CD4-positive, alpha-beta T cell treated with Interleukin-12 subunit alpha and Interleukin-12 subunit beta, for 1 hour (primary cell): ENCODE measurements at places on chromosomes 13 and 19.

DNA sequence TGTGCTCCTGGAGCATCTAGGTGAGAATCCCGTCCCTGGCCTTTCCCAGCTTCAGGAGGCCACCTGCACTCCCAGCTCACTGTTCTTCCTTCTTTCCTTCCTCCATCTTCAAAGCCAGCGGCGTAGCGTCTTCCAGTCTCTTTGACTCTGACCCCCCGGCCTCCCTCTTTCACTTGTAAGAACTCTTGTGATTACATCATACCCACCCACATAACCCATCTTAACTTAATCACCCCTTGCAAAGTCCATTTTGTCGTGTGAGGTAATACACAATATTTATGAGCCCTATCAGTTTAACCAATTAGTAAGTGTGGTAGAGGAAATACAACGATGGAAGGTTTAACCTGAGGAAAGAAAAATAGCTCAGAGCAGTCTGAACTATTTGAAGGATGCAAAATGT, 4.6 kb upstream of the CDC16 start:
- DNase-seq, result no peak

- no peak for DNase-seq
These were observed 1115.2 kb upstream of the MIR17HG start for GRCh38 chr13:90232291-90232690.

DNA sequence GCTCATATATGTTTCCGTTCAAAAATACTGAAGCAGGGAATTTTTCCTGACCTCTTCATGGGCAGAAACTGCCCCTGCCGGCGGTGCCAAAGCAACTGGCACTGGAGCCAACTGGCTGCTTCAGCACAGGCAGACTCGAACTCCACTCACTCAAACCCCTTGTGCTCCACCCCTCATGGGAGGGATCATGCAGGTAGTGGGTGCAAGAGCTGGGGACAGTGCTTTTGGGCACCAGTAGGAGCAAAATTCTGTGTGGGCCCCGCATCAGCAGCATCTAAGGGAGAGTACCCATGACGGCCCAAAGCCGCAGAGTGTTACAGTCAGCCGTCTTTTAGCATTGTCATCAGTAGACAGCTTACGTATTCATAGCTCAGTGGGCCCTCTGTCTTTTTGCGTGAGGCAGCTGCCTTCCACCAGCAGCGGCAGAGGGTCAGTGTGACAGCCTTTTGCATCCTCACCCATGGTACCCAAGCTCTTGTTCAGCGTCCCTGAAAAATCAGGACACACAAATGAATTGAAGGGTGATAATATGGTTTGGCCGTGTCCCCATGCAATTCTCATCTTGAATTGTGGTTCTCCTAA, 393.8 kb downstream of the SLITRK6 start:
- DNase-seq, result no peak

- no peak for DNase-seq
These were observed 51.6 kb upstream of the MIR17HG start for GRCh38 chr13:91295712-91296410.

- DNase-seq, result no peak
These were observed 455.2 kb upstream of the ZNF507 start for GRCh38 chr19:31890230-31890629.

GRCh38 chr19:7820588-7820987, 9.4 kb upstream of the EVI5L start:
- DNase-seq, result no peak

DNA sequence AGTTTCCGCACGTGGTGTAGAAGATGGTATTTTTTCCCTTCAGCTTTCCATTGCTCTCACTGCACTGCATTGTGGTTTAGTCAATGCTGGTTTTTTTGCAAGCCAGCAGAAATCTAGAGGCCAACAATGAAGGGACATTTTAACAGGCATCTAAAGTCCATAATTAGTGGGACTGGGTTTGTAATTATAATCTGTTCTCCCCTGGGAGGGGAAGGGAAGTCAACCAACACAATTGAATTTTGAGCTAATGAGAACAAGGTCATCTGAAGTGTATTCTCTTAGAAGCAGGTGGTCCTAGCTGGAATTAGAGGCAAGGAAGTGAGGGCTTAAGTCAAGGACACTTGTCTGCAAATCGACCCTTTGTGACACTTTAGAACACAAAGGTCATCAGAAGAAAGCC, 156.4 kb downstream of the MYO16 start:
- no peak for DNase-seq

DNA sequence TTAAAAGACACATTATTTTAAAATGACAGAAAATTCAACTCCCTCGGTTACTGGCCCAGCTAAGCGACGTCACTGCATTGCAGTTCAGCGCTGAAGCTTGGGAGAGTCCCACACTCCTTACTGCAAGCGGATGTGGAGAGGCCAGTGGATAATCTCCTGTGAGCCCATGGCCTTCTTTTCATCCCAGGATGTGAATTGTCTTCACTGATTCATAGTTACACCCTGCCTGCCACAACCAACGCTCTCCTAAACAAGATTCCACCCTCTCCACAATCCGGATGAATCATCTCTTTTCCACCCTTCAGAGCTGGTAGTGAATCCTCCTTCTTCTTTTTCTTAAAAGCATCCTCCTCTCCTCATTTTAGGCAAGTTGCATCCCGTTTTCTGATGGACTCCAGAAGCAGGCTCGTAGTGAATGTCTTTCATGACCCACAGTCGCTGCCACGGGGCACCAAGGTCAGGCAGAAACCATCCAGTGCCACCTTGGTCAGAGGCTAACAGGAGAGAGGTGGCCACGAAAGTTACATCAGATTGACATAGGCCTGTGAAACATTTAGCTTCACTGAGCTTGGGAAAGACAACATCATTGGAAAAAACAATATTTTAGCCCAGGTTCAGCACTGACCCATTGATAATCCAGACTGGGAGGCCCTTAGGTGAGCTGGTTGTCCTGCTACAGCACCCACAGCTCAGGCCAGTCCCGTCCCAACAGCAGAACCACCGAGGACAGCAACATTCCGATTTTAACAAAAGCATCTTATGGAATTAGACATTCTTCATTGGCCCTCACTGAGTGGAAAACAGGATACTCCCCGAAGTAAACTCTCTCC, 2.0 kb downstream of the GJB2 start:
- DNase-seq, result no peak

GRCh38 chr19:3061182-3062161, 823 bp downstream of the TLE5 start:
- peak; percentile 86 for DNase-seq

DNA sequence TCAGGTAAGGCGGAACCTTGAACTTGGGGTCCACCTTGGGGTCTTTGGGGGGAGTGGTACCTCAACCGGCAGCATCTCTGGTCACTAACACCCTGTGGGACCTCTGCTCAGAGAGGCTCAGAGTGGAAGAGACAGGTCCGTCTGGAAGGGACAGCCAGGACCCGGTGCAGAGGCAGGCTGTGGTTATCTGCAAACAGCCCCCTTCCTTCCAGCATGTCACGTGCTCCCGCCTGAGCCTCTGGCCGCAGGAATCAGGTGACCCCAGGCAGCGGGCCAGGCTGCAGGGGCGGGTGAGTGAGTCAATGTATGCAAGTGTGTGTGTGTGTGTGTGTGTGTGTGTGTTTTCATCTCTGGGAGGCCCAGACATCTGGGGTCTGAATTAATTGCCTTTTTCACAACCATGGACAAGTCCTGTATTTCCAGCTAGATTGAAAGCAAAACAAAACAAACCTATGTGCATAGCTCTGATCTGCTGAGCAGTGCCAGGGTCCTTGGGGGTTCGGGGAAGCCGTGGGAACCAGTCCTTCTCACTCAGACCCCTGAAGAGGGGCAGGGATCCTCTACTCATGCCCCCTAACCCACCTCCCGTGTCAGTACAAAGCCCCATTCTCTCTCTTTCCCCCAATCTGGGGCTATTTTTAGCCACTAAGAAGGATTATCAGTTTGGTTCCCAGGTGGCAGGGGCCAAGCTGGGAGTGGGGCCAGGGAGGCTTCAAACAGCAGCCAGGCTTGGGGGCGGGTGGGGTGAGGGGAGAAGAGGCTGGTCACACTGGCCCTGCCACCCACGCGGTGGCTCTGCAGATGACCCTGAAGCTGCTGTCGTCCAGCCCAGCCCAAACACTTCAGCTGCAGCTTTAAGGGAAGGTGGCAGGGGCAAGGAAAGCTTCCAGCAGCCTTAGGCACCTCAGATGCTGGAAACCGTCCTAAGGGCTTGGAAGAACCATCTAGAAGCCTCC, 31.4 kb downstream of the CERS4 start:
- DNase-seq, result peak; percentile 63

- no peak for DNase-seq
These were observed 261.6 kb downstream of the GPC5 start for GRCh38 chr13:91660076-91660415.

GRCh38 chr19:8001995-8002849, 3.2 kb downstream of the ELAVL1 start:
- peak; percentile 79 for DNase-seq

DNA sequence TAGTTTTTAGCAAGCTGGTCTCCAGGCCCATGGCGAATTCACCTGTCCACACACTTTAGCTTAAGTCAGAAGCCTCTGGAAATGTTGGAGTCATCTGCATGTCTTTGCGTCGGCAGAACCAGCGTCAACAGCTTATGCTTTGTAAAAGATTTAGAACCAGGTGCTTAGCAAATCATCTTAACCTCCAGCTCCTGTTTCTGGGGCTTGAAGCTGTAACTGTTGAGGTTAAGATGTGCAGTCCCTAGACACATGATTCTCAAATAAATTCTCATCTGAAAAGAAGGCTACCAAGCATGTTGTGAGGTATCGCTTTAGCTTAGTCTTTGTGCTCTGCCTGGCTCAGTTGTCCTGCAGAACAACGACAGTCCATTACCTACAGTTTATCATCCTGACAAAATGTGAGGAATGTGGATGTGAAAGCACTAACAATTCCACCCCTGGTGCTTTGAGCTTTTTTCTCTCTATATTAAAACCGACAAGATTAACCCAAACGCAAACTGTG, 4.4 kb downstream of the EFNB2 start:
- no peak for DNase-seq

GRCh38 chr19:43777163-43777695, 3.5 kb downstream of the KCNN4 start:
- peak; percentile 68 for DNase-seq

GRCh38 chr19:39796000-39796498, 17.4 kb downstream of the LEUTX start:
- DNase-seq, result no peak

DNA sequence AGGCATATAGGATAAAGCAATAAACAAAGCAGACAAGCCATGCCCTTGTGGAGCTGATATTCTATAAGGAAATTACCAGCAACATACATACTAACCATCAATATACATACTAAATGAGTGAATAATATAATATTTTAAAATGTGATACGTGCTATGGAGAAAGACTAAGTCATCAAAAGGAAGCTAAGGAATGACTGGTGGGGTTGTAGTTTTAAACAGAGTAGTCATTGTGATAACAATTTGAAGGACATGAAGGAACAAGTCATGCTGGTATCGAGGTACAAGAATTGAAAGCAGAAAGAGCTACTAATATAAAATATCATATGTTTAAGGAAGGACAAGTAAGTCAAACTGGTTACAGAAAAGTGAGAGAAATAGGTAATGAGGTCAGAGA, 894.9 kb upstream of the PCDH9 start:
- DNase-seq, result no peak

DNA sequence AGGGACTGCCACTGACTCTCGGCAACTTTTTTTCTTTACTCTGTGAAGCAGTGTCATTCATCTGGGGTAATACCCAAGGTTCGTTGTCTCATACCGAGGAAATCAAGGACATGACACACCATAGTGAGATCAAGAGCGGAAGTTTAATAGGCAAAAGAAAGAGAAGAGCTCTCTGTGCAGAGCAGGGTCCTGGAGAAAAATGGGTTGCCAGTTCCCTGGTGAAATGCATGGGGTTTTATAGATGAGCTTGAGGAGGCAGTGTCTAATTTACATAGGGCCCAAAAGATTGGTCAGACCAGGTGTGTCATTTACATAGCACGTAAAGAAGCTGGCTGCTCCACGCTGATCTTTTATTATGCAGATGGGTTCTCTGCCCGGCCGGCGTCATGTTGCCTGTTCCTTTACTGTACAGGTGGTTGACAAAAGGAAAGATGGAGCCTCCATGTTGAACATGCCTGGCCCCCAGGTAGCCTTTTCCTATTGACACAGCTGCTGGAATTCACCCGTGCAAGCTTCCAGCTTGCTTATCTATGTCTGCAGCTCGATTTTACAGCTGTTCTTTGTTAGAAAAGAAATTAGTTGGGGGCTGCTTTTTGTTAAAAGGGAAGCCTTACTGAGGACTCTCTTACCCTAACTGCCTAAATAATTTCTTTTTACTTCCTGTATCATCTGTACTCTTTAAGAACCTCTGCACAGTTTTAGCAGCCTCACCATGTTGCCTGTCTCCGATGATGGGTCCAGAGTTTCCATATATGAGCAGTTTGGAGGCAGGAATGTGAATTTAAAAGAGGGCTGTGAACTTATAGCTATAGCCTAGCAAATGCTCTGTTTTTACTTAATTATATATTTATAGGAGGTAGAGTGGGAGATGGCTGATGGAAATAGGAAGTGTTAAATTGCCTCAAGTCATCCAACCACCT, 98.0 kb upstream of the DIAPH3 start:
- DNase-seq, result no peak

- DNase-seq, result no peak
These were observed 51.3 kb downstream of the RAB20 start for GRCh38 chr13:110509971-110510786.

DNA sequence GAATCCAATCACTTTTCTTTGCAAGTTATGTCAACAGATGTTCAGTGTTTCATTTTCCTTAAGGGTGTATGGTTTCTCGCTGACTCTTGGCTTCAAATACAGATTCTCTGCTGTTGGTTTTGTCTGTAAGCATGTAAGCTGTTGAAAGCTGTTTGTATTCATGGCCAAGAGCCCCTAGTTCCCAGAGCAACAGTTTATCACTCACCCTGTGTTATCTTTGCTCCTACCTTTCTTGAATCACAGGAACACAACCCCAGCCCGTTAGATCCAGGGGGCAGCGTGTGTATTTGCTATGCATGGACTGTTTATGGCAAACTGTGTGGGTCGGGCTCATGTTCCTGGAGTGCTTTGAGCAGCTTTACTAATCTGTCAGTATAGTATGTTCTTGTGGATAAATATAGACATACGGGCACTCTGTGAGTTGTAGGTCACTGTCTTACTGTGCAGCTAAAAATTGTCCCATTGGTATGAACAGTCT, 28.9 kb downstream of the FRY start:
- no peak for DNase-seq

GRCh38 chr13:85772367-85772766, 26.9 kb downstream of the SLITRK6 start:
- no peak for DNase-seq

GRCh38 chr13:60331249-60332012, 65.6 kb upstream of the TDRD3 start:
- DNase-seq, result no peak
